ENCODE measurements at places on chromosomes 12 and 14.

DNA sequence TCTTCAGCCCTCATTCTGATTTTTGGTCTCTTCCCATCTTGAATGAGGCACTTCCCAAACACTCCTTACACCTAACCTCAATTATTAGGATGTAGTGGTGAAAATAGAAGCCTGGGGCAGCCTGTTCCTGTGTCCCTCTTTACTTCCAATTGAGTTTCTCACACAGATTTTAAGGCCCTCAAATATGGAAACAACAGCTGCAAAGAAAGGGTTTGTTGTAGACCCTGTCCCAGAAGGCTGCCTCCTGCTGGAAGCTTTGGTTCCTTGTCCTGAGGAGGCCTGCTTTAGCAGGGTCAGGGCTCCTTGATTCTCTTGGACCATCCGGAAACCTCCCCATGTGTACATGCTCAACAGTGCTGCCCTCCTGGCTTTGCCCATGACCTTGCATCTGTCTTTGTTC lies 101.3 kb downstream of the TGFB3 start:
- DNase-seq: no peak

DNA sequence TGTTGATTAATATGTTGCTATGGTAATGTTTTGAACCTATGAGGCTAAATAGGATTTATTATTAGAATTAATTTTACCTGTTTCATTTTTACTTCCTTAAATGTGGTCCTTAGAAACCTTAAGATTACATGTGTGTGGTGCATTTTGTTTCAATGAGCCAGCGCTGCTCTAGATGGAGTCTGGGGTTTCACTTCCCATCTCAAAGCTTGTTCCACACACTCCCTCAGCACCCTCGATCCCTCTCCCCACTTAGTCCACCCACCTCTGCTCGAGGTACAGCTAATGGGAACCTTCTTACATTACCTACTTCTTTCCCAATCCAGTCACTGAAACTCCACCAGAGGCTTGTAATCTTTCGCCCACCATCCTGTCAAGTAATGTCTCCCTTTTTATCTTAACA lies 205.2 kb downstream of the PAX9 start:
- no peak for DNase-seq

DNA sequence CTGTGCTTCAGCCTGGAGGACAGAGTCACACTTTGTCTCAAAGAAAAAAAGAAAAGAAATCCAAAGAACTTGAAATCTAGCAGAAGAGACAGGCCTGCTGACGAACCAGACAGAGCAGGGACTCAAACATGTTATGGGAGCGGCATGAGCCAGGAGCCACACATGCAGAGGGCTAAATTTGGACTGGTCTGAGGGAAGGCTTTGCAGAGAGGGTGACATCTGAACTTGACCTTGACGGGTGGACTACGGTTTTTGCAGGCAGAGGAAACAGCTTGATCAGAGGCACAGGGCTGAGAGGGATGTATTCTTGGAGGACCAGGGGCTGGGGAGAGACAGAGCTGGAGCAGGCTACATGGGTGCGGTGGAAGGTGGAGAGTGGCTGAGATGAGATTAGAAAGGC lies 20.5 kb upstream of the SLC24A4 start:
- no peak for DNase-seq

DNA sequence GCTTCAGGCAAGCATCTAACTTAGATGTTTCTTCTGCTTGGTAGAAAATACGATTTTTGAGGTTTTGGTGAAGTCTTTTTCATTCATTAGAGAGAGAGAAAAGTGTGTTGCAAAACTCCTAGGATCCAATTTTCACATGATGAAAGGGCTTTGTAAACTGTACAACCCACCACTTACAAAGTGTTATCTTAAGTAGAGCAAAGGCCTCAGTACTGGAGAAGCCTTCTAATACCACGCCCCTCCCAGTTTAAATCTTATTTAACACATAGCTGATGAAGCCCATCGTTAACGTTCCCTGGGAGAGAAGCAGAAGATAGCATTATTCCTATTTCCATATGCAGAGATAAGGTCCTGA lies 869 bp downstream of the APOLD1 start:
- DNase-seq: no peak

GRCh38 chr12:32545413-32545980 lies 133.6 kb upstream of the DNM1L start:
- DNase-seq: no peak

DNA sequence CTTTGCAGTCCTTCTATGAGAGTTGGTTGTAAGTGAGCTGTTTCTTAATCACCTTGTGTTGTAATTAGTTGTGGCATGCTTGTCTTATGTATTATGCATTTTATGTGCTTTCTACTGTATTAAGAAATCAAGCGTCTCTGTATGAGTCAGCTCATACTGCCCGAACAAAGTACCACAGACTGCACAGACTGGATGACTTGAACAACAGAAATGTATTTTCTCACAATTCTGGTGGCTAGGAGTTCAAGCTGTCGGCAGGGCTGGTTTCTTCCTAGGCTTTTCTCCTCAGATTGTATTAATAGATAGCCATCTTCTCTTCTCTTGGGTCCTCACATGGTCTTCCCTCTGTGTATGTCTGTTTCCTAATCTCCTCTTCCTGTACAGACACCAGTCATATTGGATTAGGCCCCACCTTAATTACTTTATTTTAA lies 77.7 kb downstream of the FLRT2 start:
- no peak for DNase-seq

DNA sequence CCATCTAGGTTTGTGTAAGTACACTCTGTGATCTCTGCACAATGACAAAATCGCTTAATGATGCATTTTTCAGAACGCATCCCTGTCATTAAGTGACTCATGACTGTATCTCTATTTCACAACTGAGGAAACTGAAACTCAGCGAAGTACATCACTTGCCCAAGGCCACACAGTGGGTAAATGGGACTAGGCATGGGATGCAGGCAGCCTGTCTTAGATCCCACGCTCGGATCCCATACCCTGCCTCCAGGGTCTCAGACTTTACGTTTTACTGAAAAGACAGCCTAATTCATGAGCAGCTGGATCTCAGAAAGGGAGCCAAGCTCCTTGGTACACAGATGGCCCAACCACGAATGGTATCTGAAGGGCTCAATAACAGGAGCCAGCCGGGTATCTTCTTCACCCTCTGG lies 2.4 kb upstream of the MLEC start:
- no peak for DNase-seq

- no peak for DNase-seq
Measured at GRCh38 chr12:119613319-119613936, 19.9 kb downstream of the TMEM233 start.

DNA sequence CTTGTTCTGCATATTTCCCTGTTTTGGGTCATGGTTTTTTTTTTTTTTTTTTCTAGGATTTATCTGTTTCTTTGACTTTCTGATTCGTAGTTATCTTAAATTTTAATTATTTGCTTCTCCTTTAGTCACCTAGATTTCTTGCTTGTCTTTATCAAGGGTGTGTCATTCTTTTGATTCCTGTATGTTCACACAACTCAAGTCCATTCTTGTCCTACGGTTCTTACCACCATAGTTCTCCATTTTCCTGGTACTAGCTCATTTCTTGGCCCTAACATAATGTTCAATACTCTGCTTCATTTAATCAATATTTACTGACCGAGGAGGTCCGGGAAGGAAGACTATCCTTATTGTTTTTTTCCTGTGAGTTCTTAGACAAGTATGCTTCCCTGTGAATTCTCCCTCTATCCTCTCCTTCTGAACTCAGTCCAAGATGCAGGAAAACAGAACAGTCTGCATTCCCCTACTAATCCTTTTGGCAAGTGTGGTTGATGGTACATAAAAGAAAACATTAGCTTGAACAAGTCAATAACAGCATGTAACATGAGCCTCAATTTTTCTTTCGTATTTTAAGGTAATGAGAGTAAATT lies 1346.4 kb upstream of the SEL1L start:
- no peak for DNase-seq

- no peak for DNase-seq
Measured at GRCh38 chr14:65805113-65805473, 392.6 kb downstream of the FUT8 start.

GRCh38 chr14:91282954-91283645 lies 38.6 kb upstream of the GPR68 start:
- DNase-seq: no peak

DNA sequence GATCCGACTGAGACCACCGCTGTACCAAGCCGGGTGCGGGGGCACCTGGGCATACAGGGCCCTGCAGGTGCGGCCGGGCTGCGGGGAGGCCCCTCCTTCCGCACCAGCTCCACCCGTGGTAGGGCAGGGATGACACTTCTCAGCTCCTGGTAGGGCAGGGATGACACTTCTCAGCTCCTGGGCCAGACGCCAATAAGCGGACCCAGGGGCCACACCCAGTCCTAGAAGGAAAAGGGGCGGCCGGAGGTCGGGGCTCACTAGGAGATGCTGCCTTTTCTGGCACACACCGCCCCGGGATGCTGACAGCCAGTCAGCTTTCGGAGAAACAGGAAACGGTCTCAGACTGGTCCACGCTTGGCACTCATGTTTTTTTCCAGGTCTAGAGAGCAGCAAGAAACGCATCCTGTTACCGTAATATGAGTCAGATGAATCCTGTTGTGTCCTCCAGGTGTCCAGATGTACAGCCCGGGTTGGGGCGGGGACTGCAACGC lies 34.8 kb downstream of the NFKBIA start:
- no peak for DNase-seq

DNA sequence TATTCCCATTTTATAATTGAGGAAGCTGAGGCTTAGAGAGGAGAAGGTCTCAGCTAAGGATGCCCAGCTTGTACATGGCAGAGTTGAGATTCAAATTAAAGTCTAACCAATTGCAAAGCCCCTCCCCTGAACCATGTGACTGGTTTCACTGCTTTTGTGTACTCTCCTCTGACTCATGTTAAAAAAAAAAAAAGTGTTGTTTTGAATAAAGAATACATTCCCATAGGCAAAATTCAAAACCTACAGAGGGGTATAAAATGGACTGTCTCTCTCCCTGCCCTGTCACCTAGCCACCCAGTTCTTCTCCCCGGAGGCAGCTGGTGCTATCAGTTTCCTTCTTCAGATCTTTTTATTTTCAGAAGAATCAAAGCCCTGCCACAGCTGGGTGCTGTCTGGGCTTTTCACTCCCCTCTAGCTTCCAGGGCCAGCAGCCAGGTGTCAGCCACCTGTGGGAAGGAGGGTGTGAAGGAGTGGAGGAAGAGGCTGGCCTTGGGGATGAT lies 5.4 kb downstream of the PSMD9 start:
- DNase-seq: no peak

DNA sequence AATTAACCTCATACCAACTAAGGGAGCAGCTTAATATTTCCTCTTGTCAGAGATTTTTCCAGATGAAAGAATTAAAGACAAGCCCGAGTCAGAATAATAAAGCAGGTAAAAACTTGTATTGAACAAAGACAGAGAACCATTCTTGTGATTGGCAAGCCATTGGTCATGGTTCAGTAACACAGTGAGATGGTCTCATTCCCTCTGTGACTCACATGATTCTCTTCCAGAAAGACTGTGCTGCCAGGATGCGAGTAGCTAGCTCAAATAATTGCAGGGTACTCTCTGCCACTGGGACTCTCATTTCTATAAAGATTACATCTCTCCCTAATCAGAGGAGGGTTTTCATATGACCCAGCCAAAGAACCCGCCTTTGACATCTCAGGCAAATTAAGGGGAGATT lies 179.4 kb downstream of the PHLDA1 start:
- no peak for DNase-seq

DNA sequence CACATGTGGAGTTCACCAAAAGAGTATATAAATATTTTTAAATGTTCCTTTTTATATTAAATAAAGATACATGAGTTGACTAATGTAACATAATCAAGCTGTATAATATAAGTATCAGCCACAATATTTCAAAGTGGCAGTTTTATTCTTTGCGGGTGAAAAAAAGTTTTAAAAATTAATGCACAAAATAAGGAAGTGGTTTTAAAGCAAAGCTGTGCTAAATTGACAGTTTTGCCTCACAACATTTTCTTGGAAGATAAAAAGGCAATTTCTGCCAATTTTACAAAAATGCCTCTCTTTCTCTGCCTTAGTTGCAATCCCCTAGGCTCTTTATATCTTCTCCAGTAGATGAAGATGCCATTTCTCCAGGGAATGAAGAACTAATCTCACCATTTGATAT lies 719.1 kb downstream of the C12orf50 start:
- no peak for DNase-seq

DNA sequence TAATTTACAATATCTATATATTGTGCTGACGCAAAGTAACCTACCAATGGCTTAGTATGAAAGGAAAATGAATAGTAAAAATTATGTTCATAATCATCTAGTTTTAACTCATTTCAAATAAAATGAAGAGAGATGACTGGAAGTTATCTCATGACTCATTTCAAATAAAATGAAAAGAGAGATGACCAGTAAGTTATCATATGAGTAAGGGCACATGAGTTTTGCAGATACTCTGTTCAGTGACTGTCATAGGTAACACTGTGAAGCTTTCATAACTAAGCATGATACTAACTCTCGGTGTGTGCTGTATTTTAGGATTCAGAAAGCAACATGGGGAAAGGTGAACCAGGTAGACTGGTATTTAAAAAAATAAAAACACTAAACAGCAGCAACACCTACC lies 364.5 kb upstream of the DIO2 start:
- DNase-seq: no peak

- no peak for DNase-seq
Measured at GRCh38 chr14:52051871-52052270, 17.0 kb downstream of the NID2 start.

GRCh38 chr14:99687284-99688209 lies 3.4 kb downstream of the CYP46A1 start:
- DNase-seq: no peak

GRCh38 chr12:46372544-46373300 lies at the start of gene SLC38A2:
SLC38A2 (minus strand) TSS chr12:46372773; CDS start chr12:46371293, 1,480 bp downstream.
- DNase-seq: peak; percentile 99

DNA sequence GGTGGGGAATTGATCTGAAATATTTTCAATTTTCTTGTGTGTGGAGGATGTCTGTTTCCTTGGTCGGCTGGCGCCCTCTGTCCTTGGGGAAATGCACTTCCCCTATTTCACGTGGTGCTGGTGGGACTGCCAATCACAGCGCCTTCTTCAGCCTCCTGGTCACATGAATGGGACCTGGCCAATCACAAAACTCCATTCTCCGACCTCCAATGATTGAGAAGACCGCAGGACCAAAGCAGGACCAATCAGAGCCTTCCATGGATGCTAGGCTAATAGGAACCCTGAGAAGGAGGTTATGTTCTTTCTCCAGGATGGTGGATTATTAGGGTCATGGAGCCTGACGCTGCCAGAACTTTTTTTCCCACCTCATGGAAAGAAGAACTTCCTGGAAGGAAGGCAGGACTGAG lies 188.7 kb downstream of the TTC8 start:
- no peak for DNase-seq

- peak; percentile 81 for DNase-seq
Measured at GRCh38 chr14:58331111-58331510, 32.8 kb downstream of the ARID4A start.

DNA sequence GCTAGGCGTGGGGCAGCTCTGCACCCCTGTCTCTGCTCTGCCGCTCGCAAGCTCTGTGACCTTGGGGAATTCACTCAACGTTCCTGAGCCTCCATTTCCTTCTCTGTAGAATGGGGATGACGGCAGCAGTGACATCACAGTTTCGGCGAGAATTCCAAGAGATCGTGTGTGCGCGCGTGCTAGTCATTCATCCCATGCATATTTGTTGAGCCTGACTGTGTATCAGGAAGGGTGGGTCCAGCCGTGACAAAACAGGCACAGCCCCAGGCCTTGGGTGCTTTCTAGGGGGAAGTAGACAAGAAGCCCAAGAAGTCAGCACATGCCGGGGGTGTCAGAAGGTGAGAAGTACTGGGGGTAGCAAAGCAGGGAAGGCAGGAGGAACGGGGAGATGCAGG lies 145.6 kb upstream of the NCOR2 start:
- DNase-seq: no peak

GRCh38 chr12:51846911-51847642 lies 1.4 kb downstream of the FIGNL2 start:
- no peak for DNase-seq

Data from stimulated activated CD8-positive, alpha-beta memory T cell treated with anti-CD3 and anti-CD28 coated beads, Interleukin-4, amount 100 ng/mL, for 1 hour (primary cell).